ENCODE measurements at places on chromosomes 11 and 22.

- no peak for DNase-seq
Observed at GRCh38 chr11:71999798-72000197, 1.1 kb downstream of the IL18BP start.

GRCh38 chr11:26909991-26910591 lies 83.8 kb upstream of the FIBIN start:
- no peak for DNase-seq

DNA sequence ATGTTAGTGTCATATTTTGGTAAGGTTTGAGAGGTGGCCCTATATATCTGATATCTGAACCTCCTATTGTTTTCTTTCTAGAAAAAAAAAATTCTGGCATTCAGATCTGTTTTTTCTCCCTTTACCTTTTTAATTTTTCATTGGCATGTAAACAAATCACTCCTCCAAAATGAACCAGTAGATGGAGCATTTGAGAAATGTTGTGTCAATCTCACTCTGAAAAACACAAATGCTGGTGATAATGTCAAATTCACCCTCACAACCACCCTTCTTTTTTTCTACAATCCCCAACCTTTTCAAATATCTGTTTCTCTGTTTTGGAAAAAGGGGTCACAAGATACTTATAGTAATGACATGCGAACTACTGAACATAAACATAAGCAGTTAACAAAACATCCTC lies 9.1 kb downstream of the GUCY1A2 start:
- DNase-seq, result no peak

DNA sequence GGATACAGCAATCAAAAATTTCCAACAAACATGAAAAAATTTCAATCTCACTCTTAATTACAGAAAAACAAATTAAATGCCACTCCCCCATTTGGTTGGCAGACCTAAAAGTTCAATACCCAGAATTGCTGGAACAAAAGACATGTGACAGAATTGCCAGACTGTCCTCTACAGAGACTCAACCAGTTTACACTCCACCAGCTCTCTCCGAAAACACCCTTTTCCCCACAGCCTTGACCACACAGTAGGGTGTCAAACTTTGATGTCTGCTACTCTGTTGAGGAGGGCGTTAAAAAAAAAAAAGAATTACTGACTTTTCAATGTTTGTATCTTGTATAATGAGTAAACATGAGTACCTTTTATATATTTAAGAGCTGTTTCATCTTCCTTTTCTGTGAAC lies 44.7 kb upstream of the YPEL1 start:
- DNase-seq, result no peak

DNA sequence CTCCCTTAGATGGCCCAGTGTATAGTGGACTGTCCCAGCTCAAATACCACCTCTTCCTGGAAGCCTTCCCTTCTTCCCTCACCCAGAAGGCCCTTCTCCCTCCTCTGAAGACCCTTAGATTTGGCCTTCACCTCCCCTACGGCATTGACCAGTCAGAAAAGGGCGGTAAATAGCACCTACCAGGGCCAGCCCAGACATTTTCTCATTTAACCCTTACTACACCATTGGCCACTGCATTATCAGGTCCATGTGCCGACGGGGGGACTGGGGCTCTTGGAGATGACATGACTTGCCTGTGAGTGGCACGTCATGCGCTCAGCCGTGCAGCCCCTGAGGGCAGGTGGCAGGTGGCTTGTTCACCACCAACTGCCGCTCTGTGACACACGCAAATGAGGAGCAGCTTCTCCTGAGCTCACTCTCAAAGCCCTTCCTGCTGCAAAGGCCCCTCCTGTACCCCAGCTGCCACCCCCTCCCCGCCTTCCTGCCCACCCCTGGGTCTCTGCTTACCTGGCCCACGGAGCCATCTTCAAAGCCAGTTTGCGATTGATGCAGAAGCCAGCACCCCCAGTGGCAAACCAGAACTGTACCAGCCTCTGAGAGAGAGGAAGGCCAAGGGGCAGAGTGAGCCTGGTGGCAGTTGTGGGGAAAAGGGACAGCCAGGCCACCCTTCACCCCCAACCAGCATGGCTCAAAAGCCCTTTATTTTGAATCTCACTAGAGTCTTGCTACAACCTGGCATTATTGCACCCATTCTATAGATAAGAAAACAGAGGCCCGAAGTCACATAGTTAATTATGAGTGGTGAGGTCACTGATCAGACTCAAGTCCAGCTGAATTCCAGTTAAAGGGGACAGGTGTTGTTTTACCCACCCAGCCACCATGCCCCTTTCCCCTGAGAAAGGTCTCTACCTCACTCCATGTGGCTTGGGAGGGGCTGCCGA lies 9.5 kb downstream of the MFNG start:
- no peak for DNase-seq

All from HS-27A (cell line).